ENCODE measurements at places on chromosomes 12 and 14.
A peak's percentile ranks its signal among the peaks of the same experiment; 100 is the strongest.

DNA sequence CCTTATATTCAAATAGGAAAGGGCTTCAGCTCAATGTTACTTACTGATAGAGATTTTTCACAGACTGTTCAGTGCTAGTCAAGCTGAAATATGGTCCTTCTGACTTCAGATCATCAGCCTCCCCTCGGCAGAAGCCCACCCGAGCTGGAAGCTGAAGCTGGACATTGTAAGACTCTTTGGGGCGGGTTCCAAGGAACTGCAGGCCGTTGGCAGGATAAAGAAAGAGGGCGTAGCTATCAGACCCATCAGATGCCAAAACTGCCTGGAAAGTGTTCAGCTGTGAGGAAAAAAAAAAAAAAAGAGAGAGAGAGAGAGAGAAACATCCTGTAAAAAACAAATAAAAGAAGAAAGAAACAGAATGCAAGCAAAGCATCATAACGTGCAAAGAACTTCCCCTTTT is 8.8 kb downstream of the NID2 start:
- no peak for DNase-seq

- no peak for DNase-seq
Measured at GRCh38 chr14:26097852-26098251, 500.0 kb downstream of the NOVA1 start.

DNA sequence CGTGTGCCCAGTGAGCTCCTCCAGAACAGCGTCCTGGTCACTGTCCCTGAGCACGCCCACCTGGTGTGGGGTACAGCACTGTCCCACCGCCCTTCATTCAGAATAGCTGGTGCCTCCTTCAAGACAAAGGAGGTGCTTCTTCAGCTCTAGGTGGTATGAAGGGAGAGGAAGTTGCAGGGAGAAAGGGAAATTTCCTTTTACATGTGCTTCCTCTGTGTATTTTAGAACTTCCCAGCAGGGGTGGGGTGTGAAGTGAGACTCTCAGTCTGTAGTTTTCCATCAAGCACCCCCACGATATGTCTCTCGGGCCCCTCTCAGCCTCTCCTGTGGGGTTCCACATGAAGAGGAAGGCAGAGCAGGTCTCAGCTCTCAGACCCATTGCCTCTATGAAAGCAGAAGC is 1.2 kb upstream of the SLC6A12 start:
- DNase-seq: no peak

GRCh38 chr14:100850841-100851585 is 25.1 kb downstream of the MEG3 start:
- peak; percentile 50 for DNase-seq

DNA sequence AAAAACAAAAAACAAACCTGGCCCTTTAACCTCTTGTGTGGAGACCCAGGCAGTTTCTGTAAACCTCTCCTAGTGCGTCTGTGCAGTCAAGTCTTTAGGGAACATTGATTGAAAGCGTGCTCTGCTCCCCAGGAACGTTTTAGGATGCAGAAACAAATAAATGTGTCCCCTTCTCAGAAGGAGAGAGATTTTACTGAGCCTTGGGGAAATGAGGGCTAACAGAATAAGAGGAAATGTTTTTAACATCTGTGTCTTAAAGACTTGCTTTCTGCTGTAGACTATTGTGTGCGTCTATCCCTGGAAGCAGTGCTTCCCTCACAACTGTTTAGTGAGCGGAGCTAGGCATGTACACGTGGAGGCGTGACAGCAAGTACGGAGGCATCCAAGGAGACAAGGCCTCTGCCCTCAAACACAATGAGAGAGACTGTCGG is 54.3 kb downstream of the TECPR2 start:
- no peak for DNase-seq

GRCh38 chr14:95480109-95480886 is 36.2 kb downstream of the SYNE3 start:
- no peak for DNase-seq

GRCh38 chr14:92631098-92631497 is 117.3 kb downstream of the LGMN start:
- no peak for DNase-seq

- DNase-seq: no peak
Measured at GRCh38 chr14:95300002-95300696, 19.6 kb downstream of the CLMN start.

GRCh38 chr14:95657454-95657853 is 28.8 kb upstream of the TCL1B start:
- DNase-seq: no peak

DNA sequence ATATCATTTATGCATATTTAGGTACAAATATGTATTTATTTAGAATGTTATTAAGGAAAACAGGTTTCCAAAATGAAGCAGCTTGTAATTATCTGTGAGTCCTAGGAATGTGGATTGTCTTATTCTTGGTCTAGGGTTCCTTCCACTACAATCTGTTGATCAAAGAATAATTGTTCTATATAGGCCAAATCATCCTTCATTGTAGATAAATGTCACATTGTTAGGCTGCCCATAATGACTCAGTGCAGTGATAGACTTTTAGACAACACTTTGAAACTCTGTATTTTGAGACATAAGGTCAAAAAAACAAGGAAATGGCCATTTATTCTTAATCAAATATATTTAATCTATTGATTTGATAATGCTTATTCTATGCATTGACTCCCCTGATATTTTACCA is 283.0 kb downstream of the ACSS3 start:
- no peak for DNase-seq

DNA sequence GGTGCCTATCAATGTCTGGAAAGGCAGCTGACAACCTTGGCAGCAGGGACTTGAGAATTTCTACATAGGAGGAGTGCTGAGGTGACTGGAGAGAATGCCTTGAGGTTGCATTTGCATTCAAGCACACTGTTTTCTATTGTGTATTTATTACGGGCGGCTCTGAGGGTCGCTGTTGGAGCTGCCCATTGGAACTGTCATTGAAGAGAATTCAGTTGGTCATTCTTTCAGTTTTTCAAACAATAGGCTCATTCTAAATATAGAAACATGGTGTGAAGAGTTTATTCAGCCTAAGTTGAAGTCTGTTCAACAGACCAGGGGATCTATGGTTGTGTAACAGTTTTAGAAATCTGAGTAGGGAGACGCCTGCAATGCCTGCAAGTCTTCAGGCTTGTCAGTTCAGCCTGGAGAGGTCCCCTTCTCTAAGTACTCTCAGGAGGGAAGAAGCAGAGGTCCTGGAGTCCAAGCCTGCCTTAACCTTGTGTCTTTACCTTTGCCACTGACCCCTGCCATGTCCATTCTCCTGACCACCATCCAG is 9.8 kb upstream of the ABHD12B start:
- DNase-seq: no peak

- no peak for DNase-seq
Measured at GRCh38 chr14:58954901-58955861, 233.3 kb upstream of the DAAM1 start.

DNA sequence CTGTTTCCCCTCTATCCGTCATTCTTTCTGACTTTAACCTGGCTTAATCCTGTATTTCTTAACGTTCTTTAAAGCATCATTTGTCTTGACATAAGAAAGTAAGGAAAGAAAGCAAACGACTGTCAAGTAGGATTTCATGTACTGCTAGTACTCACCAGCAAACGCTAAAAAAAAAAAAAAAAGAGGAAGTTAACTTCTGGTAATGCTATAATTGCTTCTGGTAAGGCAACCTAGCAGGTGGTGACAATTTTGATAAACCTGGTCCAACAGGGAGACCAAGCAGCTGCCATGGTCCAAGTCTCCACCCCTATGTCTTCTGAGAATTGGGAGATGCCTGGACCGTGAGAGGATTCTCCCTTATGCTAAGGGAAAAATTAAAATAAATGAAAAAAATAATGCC is 306.6 kb downstream of the DAD1 start:
- DNase-seq: no peak

DNA sequence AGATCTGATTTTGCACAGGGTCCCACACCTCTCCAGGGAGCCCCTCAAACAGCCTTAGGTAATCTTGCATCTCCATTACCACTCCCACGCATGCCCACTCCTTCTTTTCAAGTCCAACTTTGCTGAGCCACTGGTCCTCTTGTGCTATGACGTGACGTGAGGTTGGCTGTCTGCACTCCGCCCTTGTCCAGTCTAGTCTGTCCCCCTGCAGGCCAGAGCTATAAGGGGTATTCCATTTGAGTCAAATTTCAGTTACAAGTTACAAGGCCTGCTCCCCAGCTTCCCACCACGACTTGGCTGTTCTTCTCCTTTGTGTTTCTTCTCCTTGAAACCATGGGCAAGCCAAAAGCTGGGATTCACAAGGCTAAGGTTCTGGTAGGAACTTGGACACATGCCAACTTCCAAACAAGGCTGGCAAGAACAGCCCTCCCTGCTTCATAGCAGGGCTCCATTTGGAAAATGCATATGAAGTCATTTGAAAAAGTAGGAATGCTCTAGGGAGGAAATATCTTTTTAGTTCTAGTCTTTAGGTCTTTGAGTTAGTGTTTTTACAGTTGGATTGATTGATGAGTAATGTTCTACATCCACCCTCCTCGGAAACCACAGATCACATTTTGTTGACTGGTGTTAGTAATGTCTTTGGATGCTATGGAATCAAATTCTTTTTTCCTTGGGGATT is 49.1 kb downstream of the KCNA1 start:
- DNase-seq: no peak

GRCh38 chr14:81415781-81416180 is 15.7 kb upstream of the STON2 start:
- no peak for DNase-seq

- no peak for DNase-seq
Measured at GRCh38 chr12:60173224-60174170, 577.7 kb downstream of the SLC16A7 start.

DNA sequence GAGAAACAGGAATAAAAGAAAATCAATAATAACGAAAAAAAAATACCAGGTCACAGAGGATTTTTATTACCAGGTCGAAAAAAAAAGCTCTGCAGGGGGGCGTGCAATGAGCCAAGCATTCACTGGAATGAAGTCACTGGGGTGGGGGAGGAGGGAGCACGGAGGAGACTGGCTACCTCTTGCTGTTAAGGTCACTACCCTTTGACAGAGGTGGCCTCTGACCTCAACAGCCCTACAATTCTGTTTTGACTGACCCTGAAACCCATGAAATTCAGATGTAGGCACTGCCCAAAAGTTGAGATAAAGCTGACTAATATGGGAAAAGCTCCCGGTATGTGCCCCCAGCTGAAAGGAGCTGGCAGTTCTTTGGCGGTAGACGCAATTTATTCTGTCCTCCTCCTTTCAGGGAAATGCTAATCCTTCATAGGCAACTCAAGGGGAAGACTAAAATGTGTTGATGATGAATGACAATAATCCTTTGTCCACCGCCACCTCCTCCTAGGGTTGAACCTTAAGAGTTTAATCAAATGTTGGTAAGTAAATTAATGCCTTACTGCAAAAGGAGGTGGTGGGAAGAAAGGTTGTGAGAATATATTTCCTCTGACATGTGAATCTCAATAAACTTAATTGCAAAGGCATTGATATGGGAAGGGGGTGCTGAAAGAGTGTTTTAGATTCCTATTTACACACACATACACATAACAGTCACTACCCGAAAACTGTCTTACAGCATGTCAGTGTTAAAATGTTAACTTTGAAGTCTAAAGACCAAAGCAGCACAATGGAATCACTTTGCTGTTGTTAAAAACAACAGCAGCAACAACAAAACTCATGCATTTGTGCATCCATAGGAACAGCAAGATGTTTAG is 6.3 kb upstream of the RIC8B start:
- DNase-seq: no peak

GRCh38 chr12:47193066-47193465 is 113.3 kb upstream of the AMIGO2 start:
- no peak for DNase-seq

DNA sequence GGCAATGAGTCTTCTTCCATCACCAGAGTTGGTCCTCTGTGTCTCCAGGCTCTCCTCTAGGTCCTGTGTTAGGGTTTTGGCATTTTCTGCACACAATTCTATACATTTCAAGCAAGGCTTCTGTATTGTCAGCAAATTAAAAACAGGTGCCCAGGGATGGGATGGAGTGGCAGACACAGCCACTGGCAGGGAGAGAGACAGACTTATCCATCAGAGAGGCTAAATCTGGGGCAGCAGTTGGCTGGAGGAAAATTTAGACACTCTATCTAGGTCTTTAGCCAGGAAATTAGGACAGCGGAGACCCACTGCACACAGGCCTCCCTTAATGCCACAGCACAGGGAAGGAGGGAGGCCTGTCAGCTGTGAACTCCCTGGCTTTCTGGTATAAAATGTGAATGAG is 20.2 kb downstream of the PLEKHD1 start:
- no peak for DNase-seq

- DNase-seq: no peak
Measured at GRCh38 chr14:95254288-95254687, 65.4 kb downstream of the CLMN start.

DNA sequence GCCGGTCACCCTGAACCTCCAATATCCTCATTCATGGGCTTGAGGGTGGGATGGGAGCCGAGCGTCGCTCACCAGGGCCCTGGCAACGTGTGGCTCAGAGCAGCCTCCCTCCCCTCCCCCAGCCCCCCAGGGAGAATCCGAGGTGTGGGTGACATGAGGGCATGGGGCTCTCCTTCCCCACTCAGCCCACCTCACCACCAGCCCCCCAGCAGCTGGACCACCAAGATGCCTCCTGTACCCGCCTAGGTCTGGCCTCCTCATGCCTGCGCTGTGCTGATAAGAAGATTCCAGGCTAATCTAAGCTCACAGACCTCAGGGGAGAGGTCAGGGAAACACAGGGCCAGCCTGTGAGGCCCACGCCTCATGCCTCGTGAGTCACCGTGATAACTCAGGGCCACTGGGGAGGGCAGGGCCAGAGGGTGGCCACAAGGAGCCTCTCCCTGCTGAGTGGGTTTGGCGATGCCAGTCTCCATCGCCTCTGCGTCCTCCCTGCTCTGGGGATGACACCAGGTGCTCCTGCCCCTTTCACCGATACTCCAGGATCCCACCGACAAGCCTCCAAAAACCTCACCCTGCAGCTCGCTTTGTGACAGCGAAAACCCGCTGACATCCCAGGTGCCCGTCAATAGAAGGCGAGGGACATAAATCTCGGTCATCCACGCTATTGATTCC is 56.9 kb downstream of the TESC start:
- DNase-seq: no peak

- DNase-seq: no peak
Measured at GRCh38 chr12:21602774-21603173, 1.9 kb downstream of the GYS2 start.

DNA sequence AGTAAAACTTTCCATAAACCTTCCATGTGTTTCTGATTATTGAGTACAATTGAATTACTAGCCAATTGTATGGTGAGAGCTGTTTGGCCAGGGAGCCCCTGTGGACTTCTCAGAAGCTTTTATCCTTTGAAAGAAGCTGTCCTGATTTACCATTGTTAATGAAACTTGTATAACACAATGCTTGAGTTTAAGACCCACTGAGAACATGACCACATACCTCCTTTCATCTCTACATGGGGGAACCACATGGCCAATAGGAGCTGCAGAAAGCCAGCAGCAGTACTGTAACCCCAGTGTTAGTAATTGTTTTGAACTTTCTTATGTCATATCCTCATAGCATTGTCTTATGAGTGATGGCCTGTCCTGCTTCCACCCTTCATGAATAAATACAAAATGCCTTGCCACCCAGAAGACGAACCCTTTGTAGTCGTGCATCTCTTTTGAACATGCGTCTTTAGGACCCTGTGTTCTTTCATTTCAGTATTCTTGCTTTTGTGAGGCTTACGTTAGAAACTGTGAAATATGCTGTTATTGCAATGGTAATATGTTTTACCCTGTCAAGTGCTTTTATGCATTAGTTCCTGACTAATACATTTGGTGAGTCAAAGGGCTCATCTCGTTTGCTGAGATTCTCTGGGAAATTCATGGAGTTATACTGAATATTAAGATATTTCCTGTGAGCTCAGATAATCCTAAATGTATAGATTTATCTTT is 815.7 kb downstream of the NRXN3 start:
- DNase-seq: no peak

GRCh38 chr14:72743626-72744025 is 150.3 kb downstream of the DPF3 start:
- DNase-seq: no peak

All from NCI-H1930 (cell line).